ENCODE measurements at places on chromosomes 6 and 20.

DNA sequence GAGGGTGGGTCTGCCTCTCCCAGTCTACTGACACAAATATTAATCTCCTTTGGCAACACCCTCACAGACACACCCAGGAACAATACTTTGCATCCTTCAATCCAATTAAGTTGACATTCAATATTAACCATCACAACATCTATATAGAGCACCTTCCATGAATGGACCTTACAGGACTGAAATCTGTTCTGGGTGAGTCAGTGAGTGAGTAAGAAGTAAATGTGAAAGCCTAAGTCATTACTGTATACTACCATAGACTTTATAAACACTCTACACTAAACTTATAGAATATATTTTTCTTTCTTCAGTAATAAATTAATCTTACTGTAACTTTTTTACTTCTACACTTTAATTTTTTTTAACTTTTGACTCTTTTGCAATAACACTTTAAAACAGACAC is 993.8 kb upstream of the MAP3K7 start:
- DNase-seq, result no peak

- no peak for DNase-seq
Measured at GRCh38 chr20:12815231-12815768, 193.5 kb upstream of the SPTLC3 start.

DNA sequence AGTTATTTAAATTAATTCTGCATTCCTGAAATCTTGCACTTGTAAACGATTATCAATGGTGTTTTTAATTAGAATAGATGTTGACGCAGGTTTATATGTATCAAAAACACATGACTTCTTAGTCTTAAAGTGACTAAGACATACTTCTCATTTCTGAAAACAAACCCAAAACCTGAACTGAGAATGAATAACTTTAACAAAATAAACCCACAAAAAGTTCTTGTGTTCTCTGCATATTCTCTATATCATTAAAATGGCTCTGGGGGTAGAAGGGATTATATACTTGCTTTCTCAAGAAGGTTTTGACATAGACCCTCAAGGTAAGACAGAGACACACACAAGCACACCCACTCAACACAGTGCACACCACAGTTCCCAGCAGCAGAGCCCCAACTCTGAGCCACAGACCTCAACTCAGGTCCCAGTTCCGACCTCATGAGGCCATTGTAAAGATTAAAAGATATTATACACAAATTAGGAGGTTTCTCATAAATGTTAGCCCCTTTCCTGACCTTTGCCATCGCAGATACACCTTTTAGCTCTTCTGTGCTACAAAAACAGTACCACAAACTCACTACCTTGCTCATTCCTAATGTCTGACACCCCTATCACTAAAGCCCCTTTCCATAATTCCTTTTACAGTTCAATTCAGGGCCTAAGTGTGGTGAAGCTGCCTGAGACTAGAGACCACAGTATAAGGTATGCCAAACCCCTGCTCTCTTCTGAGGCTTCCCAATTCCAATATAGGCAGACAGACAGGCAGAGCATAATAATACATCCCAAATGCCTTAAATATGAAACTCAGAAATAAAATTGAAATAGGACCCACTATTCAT is 267.8 kb downstream of the PTPRK start:
- DNase-seq, result no peak

DNA sequence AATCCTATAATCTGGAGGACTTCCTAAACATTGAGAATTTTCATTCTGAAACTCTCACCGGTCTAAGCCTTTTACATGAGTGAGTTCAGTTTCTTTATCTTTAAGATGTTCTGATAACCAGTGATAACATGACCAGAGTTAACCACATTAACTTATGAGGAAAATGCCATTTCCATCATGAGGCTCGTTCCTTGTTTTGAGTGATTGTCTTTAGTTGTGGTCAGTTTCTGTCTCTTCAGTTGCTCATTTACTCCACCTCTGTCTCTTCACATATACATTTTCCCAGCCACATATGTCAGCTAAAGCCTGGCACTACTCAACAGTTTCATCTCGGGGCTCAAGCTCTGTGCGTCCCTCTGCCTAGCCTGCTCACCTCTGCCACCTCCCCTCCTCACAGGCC is 70.4 kb downstream of the JAG1 start:
- DNase-seq, result no peak

GRCh38 chr6:76578746-76579145 is 506.3 kb upstream of the IMPG1 start:
- DNase-seq, result no peak

DNA sequence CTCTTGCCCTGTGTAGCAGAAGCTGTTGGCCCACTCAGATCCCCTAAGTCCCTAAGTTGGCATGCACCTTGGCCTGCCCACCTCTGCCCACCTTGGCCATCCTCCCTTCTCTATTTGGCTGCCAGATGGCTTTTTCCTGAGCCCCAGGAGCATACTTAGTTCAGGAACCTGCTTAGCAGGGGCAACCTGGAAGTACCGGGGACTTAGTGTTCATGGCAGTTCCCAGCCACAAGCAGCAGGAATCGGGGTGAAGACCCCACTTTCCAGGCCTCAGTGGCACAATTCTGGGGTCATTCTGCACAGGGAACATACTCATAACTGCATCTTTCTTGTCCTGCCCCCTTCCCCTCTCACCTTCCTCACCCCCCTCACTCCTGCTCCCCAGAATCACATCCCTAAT is 158.0 kb upstream of the PMEPA1 start:
- no peak for DNase-seq

DNA sequence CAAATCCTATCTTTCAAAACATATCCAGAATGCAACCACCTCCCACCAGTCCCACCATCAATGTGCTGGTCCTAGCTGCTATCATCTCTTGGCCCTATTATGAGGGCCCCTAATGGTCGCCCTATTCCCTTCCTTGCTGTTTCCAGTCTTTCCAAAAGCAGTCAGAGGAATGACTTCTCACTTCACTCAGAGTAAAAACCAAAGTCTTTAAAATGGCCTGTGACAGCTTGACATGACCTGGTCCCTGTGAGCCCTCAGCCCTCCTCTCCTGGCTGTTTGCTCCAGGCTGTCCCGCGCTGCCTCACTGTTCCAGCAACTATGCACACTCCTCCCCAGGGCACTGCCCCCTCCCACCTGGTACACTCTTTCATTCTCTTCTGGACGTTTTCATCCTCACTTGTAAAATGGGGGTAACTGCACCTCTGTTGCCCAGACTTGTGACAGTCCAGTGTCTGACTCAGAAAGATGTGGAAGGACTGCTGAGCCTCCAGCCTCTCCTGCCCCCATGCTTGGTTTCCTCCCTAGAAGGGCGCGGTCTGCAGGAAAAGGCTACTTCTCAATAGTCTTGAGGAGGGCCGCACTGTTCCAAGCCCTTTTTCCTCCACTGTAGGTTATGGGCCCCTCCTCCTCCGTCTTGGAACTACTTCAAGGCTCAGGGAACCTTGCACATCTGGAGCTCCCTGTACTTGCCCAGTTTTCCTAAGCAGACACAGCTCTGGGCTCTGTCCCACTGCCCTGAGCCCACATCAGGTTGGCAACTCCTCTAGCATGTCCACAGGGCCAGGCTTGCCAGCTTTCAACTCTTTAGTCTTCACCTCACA is 64.7 kb downstream of the MYH7B start:
- DNase-seq, result no peak

- DNase-seq, result no peak
Measured at GRCh38 chr6:29953686-29954085, 11.4 kb downstream of the HLA-A start.

DNA sequence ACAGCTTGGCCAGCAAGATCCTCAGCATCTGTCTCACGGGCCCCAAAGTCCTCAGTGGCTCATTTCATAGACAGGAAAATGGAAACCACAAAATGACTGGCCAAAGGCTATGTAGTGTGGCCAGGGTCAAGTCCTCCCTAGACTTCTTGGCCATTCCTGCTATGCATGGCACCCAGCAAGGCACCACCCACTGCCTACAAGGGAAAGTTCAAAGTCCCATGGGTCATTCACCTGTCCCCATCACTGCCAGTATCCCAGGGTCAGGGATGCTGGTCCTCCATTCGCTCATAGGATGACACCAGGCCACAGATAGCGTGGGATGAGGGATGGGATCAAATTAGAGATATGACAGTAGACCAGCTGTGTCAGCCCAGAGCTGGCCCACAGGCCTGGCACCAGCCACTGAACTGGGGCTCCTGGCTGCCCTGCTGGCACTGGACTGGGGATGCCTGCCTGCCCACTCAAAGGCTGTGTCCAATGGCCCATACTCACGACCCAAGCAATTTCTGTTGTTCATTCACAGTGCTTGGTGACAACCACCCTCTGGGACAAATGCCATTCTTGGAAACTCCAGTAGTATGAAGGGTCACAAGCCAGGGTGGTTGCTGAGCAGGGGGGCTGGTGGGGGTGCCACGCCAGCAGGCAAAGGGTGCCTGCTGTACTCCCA is 11.6 kb downstream of the ADISSP start:
- no peak for DNase-seq

DNA sequence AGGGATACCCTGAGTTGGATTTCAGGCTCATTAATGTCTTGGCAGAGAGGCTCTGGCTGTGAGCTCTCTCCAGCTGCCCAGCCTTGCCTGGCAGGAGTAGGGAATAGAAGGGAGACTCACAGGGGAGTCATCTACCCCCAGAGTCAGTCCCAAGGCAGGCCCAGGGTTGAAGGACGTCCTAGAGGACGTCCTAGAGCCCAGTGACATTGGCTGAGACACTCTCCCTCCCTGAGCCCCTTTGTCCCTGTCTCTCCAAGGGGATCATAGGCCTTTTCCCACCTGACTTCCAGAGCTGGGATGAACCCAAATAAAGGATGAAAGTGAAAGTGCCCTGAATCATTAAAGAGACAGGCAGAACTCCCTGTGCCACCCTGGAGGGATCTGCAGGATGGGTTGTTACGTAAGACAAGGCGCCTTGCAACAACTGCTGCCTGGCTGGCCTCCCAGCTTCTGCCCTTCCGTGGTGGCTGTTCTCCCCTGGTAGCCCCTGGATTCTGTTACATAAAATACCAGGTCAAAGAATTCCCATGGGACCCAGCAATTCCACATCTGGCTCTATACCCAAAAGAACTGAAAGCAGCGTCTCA is 53.6 kb upstream of the SIRPA start:
- no peak for DNase-seq

- DNase-seq, result no peak
Measured at GRCh38 chr6:89951574-89952104, 57.4 kb downstream of the GJA10 start.

DNA sequence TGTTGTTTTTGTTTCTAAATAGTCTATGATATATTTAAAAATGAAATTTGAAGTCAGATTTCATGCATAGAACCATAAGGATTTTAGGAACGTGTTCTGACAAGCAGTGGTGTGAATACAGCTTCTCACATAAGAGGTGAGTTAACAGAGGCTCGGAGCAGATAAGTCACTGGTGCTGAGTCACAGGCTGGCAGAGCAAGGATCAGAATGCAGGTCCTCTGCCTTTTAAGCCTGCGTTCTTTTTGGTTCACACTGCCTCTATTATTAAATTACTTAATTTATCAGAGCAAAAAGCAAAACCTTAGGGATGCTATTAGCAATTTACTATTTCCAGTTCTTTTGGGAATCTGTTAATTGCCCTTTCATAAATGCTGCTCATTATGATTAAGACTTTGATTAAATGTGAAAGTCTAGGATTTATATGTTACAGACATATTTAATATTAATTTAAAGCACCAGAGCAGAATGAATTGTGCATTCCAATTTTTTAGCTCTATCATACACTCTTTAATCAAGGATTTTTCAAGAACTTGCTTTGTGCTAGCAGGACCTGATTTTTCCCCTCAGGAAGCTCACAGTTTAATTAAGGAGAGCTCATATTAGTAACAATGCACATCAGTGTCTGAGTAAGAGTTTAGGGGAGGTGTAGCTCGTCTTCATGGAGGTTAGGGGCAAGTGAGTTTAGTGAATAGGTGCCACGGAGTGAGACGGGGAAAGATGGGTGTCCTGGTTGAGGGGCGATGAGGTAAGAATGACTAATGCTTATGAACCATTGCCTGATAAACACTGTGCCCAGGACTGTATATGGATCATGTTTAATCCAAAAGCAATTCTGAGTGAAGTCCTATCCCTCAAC is 212.7 kb upstream of the AGPAT4 start:
- no peak for DNase-seq

- DNase-seq, result no peak
Measured at GRCh38 chr20:35542990-35543389, 1.1 kb downstream of the ERGIC3 start.

DNA sequence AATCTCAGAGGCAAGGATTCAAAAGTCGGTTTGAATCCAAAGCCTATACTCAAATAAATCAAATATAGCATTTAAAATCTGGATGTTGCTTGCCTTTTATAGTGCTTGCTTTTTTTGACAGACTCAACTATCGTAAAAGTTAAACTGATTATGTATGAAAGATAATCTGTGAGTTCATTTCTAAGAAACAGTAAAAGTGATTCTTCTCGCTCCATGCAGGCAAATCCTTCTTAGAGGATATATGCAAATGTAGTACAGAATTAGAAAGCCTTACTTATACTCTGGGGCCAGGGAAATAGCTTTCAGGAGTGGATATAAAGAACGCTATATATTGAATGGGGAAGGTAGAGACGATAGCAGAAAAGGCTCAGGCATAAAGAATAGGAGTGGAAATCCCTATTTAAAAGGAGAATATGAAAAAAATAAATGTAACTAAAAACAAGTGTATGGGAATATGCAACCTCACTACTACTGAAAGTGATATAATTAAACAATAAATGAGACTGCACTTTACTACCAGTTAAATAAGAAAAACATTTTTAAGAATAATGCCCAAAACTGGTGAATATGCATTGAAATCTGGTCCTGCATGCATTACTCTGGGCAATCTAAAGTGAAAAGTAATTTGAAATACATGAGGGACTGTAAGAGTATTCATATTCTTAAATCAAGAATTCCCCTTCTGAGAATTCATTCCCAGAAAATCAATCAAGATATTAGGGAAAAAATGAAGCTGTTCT is 361.8 kb upstream of the PLCB4 start:
- DNase-seq, result no peak

- no peak for DNase-seq
Measured at GRCh38 chr6:7636151-7636550, 46.2 kb downstream of the SNRNP48 start.

DNA sequence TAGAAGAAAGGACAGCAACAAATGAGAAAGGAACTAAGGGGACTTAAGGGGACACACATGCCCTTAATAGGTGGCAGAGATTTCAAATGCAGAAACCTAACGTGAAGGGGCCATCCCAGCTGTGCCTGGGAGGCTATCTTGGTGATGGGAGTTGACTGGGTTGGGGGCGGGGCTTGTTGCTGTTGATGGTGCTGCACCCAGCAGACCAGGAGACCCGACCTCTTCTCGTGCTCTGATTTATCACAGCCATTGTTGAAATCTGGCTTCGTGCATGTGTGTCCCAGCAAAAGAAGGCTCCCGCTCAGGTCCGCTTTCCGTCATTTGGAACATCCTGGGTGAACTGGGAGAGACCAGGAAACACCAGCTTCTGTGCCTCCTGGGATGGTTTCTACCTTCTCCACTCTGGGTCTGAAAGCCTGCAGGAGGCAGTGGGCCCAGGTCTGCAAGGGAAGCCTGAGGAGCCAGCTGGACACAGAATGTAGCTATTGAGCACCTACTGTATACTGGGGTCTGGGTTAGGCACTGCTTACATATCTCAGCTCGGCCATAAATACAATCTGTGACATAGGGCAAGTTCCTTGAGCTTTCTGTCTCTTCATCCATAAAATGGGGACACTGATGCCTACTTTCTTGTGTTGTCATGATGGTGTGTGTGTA is 32.1 kb downstream of the TOX2 start:
- DNase-seq, result no peak

Measured in hematopoietic multipotent progenitor cell treated with erythropoietin and hydrocortisone succinate and interleukin-3 and kit ligand, for 17 days (in vitro differentiated cells).